ENCODE measurements at places on chromosomes 4 and X.
A peak's percentile ranks its signal among the peaks of the same experiment; 100 is the strongest.

DNA sequence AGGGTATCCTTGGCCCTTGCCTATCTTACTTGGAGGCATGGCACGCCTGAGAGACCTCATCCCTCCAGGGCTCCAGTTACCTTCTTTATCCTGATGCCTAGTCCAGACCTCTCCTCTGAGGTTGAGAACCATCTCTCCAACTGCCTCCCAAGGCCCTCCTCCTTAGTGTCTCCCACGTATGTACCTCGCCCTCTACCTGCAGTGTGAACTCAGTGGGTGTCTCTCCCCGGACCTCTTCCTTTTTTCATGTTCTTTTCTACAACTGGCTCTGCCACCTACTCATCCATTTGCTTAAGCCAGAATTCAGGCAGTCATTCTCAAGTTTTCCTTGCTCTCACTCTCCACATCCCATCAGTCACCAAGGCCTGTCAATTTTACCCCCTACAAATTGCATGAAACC is 16.6 kb downstream of the RPS4X start:
- H3K36me3 ChIP-seq: no peaks in the 10 kb centered on the region
- no peak overlapping the region for H3K4me3 ChIP-seq
- H3K4me1 ChIP-seq: no peaks in the 10 kb centered on the region

DNA sequence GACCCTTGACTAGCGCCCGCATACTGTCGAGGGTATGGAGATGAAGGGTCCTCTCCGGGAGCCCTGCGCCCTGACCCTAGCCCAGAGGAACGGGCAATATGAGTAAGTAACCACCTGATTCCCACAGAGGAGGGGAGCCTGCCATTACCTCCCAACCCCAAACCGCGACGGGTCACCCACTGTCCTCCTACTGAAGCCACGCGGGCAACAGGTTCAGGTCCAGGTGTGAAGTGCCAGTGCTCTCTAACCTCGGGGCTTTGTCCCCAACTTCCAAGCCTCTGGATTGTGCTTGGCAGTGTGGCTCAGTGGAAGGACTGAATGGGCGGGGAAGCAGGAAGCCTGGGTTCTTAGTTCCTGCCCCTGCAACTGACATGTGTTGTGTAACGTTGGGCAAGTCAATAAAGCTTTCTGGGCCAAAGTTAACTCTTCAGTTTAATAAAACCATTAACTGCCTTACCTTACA is 694 bp downstream of the OCRL start:
- no peak overlapping the region for H3K27ac ChIP-seq
- no peaks in the 10 kb centered on the region for H3K4me1 ChIP-seq
- H3K27me3 ChIP-seq: peaks cover 2% of the 10 kb centered on the region
- peak overlapping the region; percentile 59 for H3K4me3 ChIP-seq

GRCh38 chrX:47683184-47683828 is 24.3 kb upstream of the UXT start:
- DNase-seq: peak; percentile 43
- no peaks in the 10 kb centered on the region for H3K4me1 ChIP-seq
- no peak overlapping the region for H3K27ac ChIP-seq
- H3K27me3 ChIP-seq: no peaks in the 10 kb centered on the region
- H3K36me3 ChIP-seq: no peaks in the 10 kb centered on the region
- H3K4me3 ChIP-seq: no peak overlapping the region

DNA sequence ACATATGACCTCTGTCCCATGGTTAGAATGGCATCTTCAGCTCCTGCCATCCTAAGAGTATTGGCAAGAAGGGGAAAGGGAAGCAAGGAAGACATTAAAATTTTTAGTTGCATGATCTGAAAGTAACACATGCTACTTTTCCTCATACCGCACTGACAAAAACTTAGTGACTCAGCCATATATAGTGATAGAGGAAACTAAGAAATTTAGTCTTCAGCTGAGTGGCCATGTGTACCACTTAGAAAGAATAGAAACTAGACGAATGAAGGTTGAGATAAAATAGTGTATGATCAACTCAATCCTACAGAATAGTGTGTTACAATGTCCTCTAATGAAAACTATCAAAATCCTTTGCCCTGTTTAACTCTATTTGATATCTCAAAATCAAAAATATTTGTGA is 164.1 kb downstream of the PPP3CA start:
- no peak overlapping the region for H3K4me3 ChIP-seq
- no peak overlapping the region for H3K27ac ChIP-seq
- peaks cover 11% of the 10 kb centered on the region for H3K36me3 ChIP-seq
- DNase-seq: no peak
- H3K4me1 ChIP-seq: peaks cover 4% of the 10 kb centered on the region
- H3K27me3 ChIP-seq: no peaks in the 10 kb centered on the region

DNA sequence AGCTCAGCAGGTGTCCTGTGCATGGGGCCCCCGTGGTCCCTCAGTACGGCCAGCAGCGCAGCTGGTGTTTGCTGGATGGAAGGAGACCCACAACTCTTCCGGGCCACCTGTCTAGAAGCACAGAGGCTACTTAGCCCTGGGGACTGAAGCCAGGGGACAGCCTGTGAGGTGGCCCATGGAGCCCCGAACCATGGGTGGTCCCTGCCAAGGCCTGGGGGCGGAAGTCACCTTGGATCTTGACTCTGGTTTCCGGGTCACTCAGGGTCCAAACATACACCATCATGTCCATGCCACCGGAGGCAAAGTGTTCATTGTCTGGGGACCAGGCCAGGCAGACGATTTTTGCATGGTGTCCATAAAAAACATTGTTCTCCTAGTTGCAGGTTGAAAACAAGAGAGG is 39.5 kb downstream of the WDR1 start:
- DNase-seq: no peak
- H3K36me3 ChIP-seq: peaks cover 67% of the 10 kb centered on the region
- H3K27me3 ChIP-seq: no peaks in the 10 kb centered on the region
- H3K27ac ChIP-seq: no peak overlapping the region

DNA sequence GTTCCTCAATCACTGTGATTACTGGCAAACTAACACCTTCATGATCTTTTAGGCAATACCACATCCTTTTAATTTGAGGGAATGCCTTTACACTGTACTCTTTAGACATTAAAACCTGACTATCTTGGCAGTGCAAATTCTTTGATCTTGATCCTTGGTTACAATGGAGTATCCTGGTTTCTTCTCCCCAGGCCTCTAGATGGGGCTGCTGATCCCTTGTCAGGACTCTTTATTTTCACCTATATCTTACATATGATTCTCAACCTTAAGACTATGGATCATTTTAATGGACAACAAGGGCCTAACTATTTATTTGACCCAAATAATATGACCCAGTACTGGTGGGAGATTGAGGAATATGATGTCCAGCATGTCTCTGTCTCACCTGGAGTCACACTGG is 1005.5 kb upstream of the INTU start:
- DNase-seq: no peak
- no peaks in the 10 kb centered on the region for H3K27me3 ChIP-seq
- H3K27ac ChIP-seq: no peak overlapping the region
- H3K36me3 ChIP-seq: no peaks in the 10 kb centered on the region
- H3K4me1 ChIP-seq: no peaks in the 10 kb centered on the region

DNA sequence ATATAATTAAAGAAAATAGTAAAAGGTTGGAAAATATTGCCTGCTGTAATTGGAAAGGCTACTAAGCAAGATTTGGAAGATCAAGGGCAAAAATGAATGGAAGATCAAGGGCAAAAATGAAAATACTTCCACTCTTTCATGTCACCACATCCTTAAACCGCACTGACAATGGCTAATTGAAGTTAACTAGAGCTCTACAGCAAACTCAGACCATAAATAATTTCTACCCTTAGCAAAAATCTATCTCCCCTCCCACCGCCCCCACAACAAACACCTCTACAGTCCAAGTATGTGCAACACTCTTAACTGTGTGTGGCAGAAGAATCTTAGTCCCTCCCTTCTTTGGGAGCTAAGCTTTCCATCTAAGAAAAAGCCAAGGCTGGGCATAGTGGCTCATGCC is 27.1 kb downstream of the ATP11C start:
- H3K36me3 ChIP-seq: no peaks in the 10 kb centered on the region
- no peak for DNase-seq
- no peaks in the 10 kb centered on the region for H3K4me1 ChIP-seq
- peaks cover 2% of the 10 kb centered on the region for H3K27me3 ChIP-seq
- no peak overlapping the region for H3K27ac ChIP-seq

Measured in common myeloid progenitor, CD34-positive (primary cell).